ENCODE measurements at places on chromosomes 6 and 20.
A peak's percentile ranks its signal among the peaks of the same experiment; 100 is the strongest.

DNA sequence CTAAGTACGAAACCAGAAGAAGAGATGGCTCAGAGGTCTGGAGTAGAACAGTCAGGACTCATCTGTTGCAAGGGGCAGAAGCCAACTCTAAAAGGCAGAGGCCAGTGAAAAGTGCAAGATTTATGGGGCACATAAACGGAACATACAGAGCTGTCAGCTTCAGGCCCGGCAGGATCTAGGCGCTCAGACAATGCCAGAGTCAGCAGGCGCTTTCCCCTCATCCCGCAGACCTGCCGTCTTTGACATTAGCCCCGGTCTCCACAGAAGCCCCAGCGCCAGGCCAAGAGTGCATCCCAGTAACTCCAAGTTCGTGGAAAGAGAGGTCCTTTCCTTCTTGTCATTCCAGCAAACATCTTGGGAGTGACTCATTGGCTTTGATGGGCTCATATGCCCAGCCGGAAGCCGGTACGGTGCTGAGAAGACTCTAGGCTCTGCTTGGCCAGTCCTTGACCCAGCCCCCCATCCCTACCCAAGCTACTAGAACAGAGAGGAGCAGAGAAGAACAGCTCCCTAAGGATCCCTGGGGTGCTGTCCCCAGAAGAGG, 260.9 kb downstream of the TAF4 start:
- DNase-seq, result no peak

DNA sequence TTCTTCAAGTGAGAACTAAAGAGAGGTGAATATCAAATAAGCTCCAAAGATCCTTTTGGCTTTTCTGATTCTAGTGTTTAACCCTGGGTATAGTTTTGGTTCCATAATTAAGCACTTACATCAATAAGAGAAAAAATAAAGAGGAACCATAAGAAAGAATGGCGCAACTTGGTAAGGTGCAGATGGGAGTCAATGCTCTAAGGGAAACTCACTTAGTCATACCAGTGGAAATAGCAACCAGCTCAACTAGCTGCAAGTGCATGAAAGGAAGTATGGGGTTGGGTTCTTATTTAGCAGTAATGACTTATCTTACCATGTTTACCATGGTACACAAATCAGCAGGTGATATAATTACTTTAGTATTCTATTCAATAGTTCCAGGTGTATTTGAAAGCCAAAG, 296.5 kb upstream of the RUNX2 start:
- no peak for DNase-seq

DNA sequence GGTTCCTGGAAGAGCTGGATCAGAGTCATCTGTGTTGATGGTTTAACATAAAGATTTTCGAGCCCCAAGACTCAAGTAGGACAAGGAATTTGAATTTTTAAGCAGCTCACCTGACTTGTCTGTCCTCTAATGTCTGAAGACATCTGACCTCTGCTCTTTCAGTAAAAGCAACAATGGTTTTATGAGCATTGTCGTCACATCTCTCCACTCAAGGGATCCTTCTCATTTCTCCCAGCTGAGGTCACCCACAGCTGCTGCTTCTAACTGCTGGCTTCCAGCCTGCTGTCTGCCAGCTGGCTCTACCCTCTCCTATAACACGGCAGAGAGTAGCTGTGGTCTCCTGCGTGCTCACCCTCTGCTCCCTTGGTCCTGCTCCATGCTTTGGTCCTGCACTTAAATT, 24.7 kb upstream of the HDAC2 start:
- DNase-seq, result no peak

- no peak for DNase-seq
Measured at GRCh38 chr20:36548006-36548315, 6.6 kb downstream of the MYL9 start.

GRCh38 chr6:119446115-119446554, 96.6 kb upstream of the MAN1A1 start:
- no peak for DNase-seq

DNA sequence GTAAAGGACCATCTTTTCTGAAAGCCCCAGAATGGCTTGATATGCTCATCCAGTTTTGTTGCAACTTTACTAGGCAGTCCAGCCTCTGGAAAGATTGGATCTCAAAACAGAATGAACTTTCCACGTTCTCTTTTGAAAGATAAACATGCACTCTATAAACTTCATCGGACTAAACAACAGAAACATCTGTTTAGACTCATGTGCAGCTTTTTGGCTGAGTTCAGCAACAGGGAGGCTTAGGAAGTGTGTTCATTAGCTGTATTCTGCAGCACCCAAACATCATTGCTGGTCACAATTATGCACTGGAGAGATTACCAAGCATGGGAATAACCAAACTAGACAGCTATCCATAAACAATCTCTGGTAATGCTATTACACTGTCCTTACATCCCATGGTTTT, 180.5 kb downstream of the TENT5A start:
- no peak for DNase-seq

GRCh38 chr20:44223721-44224120, 13.2 kb upstream of the OSER1 start:
- no peak for DNase-seq

GRCh38 chr20:59325142-59325523, 24.7 kb downstream of the EDN3 start:
- no peak for DNase-seq

DNA sequence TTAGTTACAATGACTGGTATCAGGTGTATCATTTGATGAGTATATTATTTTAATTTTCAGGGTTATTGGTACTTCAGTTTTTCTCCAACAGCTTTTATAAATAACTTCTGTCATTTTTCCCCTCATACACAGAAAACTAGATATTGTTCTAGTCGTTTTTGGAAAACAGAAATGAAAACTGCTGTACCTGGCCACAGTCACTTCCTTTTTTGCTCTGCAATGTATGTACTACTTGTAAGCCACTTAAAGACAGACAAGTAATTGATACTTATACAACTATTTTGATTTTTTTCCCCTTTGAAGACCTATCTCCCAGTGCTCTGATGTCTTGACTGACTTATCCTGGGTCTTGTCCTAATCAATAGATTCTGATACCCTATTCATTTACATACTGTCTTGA, 218.6 kb upstream of the RUNX2 start:
- no peak for DNase-seq

- no peak for DNase-seq
Measured at GRCh38 chr6:151098166-151098565, 141.6 kb upstream of the AKAP12 start.

DNA sequence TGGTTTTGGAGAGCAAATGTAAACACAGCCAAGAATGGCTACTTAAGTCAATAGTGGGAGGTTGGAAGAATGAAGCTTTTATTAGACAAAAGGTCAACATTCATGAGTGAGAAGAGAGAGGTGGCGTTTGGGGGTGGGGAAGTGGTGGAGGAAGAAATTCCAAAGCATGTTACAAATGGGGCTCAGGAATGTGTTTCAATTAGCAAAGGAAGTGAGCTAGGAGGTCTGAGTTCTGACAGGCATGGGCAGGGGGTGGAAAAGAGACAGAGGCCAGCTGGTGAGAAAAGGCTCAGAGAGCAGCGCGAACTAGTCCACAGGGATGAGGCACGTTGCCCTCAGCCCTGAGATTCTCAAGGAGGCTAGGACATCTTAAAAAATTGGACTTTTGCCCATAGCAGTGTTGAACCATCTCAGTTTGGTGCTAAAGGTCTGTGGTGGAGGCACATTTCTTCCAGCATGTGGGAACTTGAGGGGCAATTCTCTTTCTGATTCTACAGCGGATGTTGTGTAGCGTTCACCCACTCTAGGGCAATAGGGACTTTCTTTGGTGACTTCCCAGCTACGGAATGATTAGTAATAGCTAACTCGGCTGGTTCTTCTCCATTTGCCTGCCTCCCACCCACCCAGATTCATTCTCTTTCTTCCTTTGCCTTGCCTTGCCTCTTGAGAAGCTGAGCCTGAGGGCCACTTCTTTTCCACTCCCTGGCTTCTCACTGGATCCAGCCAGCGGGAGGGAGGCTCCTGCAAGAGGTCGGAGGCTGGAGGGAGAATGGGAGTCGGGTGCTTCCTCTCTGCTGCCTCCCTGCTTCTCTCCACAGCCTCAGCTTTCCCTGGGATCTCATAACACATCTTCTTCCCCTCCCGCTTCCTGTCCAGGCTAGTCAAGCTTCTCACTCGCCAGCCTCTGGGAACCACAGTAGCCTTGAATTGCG, 45.1 kb upstream of the NEDD9 start:
- DNase-seq, result peak; percentile 55

DNA sequence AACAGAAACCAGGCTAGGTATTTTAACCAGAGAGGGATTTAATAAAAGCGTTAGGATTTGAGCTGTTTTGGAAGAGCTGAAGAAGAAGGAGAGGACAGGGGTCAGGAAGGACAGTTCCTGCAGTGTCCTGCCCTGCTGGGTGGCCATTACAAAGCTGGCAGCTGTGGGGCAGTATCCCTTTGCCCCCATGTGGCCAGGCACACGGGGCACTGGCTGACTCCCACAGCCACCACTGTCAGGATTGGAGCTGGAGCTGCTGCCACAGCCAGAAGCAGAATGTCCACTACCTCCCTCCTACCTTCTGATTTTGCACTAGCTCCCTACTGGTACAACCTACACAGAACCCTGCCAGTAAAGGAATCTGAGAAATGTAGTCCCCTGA, 46.5 kb downstream of the SLC22A3 start:
- no peak for DNase-seq

DNA sequence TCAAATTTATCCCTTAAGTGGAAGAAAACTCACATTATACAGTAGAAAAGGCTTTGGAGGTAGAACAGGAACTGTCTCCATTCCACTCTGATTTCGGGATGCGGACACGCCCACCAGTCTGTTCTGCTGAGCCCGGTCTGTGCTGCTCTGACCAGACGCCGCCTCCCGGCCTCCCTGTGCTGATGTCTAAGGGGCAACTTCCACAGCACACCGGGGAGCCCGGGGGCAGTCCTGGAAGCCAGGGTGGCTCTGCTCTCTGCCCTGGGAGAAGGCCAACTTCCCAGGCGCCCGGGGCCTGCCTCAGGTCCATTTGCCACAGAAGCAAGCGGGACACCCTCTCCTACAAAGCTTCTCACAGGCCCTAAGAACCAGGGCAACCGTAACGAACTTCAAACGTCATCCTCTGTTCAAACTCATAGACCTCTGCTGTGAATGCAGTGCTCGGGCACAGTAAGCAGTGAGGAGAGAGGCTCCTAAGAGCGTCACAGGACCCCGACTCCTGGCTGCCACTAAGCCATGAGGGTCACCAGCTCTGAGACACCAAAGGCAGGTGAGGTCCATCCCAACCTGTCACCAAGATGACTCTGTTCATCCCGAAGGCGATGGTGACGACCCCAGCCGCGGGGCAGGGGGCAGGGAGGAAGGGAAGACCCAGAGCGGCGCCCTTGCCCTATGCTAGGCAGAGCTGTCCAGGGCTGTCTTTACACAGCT, 5.6 kb downstream of the TAF4 start:
- no peak for DNase-seq

- peak; percentile 41 for DNase-seq
Measured at GRCh38 chr20:34891166-34892062, 15.0 kb downstream of the ACSS2 start.

DNA sequence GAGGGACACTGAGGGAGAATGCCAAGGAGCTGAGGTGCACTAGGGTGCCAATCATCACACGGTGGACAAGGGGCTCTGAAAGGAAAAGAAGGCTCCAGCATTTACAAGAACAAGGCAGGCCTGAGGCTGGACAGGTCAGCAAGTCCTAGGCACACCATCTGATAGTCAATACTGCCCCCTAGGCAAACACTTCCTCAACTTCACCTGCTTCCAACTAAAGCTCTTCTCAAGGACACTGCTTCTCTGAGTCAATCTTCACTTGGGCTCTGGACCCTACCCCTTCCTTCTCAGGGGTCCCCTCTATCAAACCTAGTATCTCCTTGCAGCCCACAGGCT, 37.7 kb upstream of the SLC4A11 start:
- no peak for DNase-seq

DNA sequence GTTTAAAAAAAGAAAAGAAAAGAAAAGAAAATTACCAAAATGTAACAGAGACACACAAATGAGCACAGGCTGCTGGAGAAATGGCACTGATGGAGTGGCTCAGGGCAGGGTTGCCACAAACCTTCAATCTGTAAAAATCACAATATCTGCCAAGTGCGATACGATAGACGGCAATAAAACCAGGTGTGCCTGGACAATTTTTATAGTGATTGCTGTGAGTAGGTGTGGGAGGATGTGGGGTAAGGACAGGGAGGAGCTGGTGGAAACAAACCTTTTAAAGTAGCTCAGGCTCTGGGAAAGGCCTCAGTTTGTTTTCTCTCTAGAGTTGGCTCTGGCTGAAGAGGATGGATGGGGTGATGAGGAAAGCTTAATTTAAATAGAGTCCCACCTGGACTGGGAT, 592.7 kb upstream of the AGPAT4 start:
- DNase-seq, result no peak
